Activated CD4-positive, CD25-positive, alpha-beta regulatory T cell (primary cell): ENCODE measurements at places on chromosomes 11 and 22.

DNA sequence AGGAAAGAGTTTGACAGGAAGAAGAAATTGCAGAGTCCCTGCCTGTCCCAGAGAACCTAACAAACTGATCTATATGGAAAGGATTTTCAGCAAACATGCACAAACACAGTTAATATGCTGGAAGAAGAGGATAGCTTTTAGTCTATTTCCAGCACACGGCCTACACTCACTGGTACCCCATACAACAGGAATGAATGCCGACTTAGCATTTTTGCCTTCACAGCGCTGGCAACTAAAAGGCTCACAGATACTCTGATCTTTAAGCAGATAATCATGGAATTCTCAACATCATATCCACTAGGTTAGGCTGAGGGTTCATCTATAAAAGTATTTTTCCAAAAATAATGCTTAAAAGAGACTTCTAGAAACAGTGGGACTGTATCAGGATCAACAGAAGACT lies 9.8 kb upstream of the TUBA8 start:
- no peak for DNase-seq

DNA sequence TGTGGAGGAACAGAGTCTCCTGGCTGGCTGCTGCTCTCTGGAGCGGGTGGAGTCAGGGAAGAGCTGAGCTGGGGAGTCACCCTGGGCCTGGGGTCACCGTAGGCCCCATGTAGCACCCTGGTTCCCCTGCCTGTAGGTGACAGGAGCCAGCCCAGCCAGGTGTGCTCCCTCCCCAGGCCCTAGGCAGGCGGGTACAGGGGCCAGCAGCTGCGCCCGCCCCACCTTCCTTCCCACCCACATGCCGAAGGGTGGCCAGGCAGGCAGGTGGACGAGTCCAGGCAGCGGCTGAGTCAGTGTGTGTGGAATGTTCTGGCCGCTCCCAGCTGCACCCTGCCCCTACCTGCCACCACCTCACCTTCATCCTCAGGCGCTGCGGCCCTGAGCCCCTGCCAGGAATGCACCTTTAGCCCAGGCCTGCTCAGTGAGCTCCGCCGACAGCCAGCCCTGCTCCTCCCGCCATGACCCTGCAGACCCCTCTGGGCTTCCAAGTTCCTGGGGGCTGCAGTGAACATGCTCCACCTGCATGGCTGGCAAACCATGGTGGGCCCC lies 654 bp upstream of the SYT8 start:
- DNase-seq: no peak

DNA sequence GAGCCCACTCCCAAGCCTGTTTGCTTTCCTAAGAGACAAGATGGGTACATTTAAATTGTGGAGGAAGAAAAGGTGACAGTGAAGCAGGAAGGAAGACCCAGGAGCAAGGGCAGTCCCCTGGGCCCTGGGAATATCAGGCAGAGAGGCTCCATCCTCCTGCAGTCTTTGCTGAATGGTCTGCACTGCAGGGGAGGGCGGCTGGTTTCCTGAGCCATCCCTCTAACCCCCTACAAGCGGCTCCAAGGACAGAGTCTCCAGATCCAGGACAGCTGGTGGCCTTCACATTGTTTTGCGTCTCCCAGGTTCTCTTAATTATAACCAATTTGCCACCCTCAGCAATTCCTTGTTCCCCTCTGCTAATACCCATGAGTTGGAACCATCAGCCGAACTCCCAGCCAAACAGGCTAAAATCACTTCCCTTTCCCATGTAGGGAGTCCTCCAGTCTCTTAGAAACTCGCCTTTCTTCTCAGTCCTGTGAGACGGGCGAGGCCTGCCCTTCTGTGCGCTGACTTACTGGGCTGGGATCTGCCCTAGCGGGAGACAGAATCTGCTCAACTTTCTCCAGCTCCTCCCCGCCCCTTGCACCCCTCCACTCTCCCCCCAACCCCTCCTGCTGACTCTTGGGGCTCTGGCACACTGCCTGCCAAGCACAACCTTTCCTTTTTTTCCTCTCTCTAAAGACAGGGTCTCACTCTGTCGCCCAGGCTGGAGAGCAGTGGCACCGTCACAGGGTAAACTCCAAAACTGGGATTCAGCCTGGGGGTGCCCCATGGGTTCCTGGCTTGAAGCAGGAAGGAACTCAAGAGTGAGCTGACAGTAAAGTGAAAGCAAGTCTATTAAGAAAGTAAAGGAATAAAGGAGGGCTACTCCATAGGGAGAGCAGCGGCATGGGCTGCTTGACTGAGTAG lies 53.4 kb upstream of the EMID1 start:
- DNase-seq: no peak

GRCh38 chr22:44729391-44730021 lies 22.9 kb upstream of the ARHGAP8 start:
- DNase-seq: no peak

GRCh38 chr11:74636630-74637184 lies 44.3 kb downstream of the POLD3 start:
- no peak for DNase-seq

GRCh38 chr11:129804012-129804411 lies 11.6 kb upstream of the TMEM45B start:
- no peak for DNase-seq
